ENCODE measurements at places on chromosomes 16 and 17.
A peak's percentile ranks its signal among the peaks of the same experiment; 100 is the strongest.

DNA sequence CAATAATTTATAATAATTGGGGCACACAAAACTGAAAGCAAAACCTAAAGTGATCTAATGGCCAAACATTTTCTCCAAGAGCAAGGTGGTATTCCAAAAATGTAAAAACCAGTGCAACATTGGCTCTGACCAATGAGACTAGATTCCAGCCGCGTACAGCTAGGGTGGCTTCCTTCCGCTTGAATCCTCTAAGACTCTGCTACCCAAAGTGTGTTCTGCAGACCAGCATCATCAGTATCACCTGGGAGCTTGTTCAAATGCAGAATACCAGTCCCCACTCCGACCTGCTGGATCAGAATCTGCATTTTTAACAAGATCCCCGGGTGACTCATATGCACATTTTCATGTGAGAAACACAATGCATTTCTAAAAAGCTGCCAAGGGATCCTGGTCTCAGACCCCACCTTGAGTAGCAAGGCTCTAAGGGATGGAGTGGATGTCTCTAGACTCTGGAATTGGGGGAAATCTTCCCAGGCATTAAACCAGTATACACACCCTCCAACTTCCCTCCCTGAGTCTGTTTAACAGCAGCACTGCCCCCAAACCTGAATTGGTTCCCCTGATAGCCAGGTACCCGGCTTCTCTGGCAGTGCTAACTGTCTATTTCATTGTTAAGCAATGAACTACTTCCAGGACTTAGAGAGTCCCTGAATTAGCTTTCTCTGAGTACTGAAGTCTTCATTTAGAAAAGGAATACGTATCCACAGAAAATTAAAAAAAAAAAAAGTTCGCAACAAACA, 118.2 kb downstream of the HS3ST2 start:
- DNase-seq, result no peak

DNA sequence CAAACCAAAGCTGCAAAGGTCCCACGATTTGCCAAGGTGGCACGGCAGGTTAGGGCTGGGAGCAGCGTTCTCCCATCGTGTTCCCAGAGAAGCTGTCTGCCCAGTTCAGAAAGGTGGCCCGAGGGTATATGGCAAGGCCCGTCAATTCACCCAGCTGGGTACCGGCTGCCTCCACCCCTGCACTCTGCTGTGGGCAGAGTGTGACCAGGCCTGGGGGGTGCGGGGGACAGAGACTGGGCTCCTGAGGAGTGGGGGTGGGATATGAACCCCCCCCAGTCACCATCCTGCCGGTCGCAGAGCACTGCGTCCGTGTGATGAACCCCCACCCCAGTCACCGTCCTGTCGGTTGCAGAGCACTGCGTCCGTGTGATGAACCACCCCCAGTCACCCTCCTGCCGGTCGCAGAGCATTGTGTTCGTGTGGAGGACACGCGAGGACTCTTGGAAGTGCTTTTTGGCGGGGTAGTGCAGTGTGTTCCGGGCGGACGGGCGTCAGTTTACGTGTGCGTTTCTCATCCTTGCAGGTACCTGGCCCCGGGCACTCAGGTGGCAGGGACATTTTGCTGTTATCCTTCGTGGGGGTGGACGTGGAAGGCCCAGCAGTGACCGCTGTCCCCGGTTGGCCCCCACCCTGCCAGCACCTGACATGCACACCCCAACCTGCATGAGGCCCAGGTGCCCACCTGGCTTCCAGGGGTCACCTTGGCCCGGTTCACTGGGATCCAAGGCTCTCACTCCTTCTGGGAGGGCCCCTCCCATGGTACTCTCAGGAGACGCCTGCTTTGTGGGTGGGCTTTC, 2.7 kb upstream of the FASN start:
- no peak for DNase-seq

DNA sequence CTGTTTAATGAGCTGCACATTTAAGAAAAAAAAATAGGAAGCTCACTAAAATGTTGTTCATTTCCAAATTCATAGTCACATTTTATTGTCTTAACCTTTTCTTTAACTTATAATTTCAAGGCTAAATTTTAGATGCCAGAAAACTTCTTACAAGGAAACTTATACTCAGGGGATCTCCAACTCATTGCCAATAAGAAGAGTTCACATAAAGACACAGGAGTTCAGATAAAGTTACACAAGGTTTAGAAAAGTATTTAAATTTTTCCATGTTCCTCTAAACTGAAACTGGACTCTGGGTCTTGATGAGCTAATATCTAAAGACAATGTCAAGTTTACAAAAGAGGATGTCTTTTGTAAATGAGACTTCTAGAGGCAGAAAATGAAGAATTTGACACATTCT, 190.7 kb upstream of the KCNJ16 start:
- DNase-seq, result peak; percentile 19

DNA sequence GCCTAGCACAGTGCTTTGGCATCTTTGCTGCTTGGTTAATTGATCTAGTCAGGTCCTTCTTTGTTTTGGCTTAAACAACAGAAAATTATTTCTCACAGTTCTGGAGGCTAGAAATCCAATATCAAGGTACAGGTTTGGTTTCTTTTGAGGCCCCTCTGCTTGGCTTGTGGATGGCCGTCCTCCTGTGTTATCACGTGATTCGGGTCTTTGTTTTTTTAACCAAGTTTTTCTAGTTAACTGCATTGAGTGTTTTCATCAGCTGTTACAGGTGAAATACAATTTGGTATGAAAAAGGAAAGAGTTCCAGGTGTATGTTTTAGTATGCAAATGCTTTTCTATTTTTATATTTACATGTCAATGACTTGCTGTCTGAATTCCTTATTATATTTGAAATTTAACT, 2.8 kb downstream of the NLK start:
- DNase-seq, result no peak

DNA sequence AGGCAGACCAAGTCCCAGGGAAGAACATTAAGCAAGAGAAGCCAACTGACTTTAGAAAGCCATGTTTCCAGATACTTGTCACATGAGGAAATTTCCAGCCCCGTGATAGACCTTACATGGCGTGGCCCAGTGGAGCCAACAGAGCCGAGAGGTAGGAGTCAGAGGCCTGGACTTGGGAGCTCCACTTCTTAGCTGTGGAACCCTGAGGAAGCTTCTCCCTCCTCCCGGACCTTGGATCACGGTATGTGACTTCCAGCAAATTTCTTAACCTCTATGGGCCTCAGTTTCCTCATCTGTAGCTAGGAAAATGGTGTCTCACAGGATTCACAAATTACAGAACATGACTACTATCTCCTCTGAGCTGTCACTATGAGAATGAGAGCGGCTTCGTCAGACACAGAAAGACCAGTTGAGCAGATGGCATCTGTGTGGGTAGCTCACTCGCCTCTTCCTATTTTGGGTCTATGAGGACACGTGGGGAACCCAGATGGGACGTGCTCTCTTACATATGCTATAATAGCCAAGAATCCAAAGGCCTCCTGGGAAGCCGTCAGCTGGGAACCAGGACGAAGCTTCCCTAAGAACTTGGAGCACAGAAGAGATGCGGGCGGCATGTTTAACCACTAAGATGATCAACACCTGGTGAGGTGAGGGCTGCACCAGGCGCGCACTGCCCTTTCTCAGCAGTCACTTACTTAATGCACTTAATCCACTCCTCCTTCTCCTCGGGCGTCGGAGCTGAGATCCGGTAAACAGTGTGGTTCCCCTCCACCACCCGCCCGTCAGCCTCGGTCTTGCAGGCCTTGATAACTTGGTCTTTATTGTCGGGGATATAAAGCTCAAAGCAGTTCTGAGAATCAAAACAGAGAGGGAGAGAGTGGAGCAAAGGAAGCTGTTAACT, 102.3 kb downstream of the CYTH1 start:
- DNase-seq, result no peak

DNA sequence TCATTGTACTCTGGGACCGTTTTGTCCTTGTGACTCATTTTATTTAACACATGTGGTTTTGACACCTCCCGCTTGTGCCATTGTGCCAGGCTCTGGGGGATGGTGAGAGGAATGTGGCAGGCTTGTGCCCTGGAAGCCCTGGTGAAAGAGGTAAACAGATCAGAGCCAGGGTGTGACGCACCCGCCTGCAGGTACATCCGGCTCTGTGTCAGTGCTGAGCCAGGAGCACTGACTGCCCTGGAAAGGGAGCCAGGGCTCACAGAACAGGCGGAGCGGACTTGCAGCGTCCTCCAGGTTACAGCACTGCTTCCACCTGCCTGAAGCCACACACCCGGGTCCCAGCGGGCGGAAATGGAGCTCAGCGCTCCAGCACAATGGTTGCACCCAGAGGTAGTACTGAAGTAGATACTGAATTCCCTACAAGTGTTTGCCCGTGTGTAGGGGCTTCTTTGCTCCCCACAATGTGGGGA, 30.6 kb downstream of the CDRT15 start:
- DNase-seq, result no peak

DNA sequence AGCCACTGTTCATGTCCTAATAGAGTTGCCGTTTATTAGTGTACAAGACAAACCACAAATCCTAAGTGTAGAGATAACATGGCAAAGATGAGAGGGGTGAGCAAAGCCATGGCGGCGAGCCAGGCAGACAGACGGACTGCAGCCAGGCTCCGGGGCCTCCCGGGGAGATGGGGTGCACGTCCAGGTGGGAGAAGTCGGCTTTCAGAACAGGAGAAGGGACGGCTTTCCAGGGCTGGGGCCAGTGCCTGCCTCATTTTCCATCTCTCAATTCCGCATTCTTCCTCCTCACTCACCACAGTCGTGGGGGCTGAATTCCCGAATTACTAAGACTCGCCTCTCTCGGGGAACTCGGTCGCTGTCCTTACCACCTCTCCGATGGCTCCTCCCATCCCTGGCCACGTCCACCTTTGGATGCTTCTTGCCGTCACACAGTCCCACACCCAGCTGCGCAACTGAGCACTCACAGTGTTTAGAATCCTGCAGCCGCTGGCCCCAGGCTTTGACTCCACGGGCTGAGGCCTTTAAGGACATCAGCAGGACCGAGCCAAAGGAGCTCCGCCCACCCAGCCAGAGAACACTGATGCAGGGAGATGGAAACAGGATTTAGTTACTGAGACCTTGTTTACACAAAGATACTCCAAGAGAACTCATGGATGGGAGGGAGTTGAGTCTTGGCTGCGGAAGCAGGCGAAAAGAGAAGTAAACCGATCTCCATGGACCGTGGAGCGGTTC, 59.7 kb downstream of the RNF112 start:
- DNase-seq, result no peak

DNA sequence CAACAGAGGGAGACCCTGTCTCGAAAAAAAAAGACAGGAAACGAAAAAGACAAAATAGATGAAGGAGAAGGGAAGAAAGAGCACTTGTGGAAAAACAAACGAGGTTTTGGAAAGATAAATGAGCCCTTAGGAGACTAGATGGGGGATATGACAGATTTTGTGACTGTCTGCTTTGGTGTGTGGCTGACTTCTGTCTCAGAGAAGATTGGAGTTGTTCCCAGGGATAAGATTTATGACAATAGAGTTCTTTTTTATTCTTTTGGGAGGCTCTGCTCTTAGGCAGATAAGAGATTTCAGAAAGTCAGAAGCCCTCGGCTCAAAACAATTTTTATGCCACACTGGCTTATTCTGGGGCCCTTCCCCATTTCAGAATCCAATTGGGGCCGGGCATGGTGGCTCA, 73.9 kb upstream of the ATF7IP2 start:
- no peak for DNase-seq

- peak; percentile 65 for DNase-seq
Observed at GRCh38 chr17:80573701-80574100, 29.1 kb downstream of the RPTOR start.

DNA sequence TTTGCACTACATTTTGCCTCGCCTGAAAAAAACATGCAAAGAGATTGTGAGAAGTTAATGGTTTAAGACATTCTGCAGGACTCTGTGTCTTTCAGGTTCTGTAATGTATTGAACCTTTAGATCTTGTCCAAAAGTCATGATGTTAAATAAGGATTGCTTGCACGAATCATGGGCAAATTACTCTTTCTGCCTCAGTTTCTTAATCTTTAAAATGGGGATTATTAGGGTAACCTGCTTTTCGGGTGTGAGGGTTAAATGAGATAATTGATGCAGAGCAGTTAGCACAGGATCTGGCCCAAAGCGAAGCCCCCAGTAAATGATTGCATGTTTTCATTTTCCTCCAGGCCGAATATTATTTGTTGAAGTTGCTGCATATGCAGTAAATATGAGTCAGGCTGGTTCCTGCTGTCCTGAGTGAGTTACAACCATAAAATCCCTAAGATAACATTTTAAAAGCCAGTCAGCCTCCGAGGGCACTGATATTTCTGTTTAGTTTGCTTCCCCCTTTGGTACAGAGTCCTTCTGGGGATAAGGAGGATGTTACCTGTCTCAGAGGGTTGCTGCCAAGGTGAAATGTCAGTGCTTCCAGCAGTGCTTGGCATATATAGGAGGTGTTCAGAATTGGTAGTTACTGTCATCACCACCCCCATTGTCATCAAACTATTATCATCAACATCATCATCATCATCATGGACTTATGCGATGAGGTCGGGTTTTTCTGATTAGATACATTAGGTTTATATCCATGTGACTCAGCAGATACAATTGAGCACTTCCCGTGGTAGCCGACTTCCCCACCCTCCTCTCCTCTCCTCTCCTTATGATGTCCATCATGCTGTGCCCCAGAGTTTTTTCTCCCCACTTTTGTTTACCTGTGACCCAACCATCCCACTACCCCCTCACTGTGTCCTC, 20.6 kb upstream of the ARHGAP17 start:
- no peak for DNase-seq

- DNase-seq, result peak; percentile 84
Observed at GRCh38 chr17:70295329-70295728, 126.0 kb downstream of the KCNJ2 start.

DNA sequence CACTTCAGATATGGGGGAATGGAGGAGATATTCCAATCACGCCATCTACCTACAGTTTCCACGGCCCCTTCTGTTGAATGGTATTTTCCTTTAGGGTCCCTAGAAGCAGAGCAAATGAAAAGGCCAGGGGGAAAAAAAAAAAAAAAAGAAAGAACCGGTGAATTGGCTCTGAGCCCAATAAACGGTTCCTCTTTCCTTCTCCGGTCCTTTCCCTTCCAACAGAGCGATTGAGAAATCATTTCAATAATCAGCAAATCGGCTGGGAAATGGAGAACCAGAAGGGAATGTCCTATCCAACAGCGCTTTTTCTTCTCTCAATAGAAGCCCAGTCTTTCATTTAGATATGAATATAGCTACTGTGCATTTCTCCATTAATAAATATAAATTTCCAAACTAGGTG, 26.8 kb upstream of the HOXB13 start:
- peak; percentile 66 for DNase-seq

GRCh38 chr17:79168486-79169055, 93.9 kb downstream of the ENGASE start:
- DNase-seq, result no peak

GRCh38 chr16:54447576-54448440, 161.2 kb upstream of the IRX3 start:
- DNase-seq, result no peak

- peak; percentile 77 for DNase-seq
Observed at GRCh38 chr16:68364561-68364998, 53.8 kb downstream of the PRMT7 start.

- DNase-seq, result no peak
Observed at GRCh38 chr17:75084039-75084660, 3.6 kb upstream of the SLC16A5 start.

- no peak for DNase-seq
Observed at GRCh38 chr17:31446195-31446967, 54.9 kb downstream of the RAB11FIP4 start.
